NCI-H1105 treated with DMSO at 0.1 percent for 48 hours (cell line): ENCODE measurements at places on chromosomes 3 and 15.

- DNase-seq: peak; percentile 14
Observed at GRCh38 chr3:97417-98258, 98.9 kb upstream of the CHL1 start.

GRCh38 chr3:102265720-102266119 is 169.1 kb upstream of the ZPLD1 start:
- DNase-seq: no peak

DNA sequence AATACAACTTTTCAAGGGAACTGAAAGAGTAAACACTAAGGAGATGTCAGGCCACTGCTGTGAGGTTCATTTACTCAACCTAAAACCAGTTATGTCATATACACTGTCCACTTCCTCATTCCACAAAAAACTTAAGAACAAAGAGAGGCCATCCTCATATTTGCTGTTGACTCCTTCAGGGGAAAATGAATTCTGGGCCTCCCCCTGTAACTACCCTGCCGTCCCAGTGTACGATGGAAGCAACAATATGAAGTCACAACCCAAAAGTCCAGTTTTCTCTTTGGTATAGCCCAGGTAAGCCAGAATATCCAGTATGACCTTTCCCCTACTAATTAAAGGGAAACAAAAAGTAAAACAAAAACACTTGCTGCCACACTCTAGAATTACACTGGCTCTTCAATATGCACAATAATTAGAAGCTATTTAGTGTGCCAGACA is 16.2 kb downstream of the CEP152 start:
- peak; percentile 19 for DNase-seq

DNA sequence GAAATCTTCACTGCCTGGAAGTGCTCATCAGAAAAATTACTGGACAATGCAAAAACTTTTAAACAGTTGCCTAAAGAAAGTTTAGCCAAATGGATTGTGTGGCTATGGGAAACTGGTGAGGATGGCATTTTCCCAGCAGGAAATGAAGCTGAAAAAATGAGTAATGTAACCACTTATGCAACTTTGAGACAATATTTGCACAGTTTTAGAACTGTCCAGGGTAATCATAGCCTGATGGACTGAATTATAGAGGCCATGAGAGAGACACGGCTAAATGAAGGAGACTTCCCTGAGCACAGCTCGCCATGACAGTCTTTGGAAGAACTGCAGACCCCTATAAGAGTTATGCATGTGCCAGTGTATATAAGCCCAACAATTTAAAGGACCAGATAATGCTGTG is 881.5 kb downstream of the VGLL3 start:
- no peak for DNase-seq

- DNase-seq: no peak
Observed at GRCh38 chr3:116870379-116870778, 160.8 kb downstream of the TUSC7 start.

GRCh38 chr3:106566277-106566676 is 697.5 kb upstream of the CBLB start:
- DNase-seq: no peak

- DNase-seq: no peak
Observed at GRCh38 chr15:77052556-77052955, 18.4 kb downstream of the TSPAN3 start.

GRCh38 chr15:68608206-68608843 is 29.5 kb downstream of the CORO2B start:
- no peak for DNase-seq

DNA sequence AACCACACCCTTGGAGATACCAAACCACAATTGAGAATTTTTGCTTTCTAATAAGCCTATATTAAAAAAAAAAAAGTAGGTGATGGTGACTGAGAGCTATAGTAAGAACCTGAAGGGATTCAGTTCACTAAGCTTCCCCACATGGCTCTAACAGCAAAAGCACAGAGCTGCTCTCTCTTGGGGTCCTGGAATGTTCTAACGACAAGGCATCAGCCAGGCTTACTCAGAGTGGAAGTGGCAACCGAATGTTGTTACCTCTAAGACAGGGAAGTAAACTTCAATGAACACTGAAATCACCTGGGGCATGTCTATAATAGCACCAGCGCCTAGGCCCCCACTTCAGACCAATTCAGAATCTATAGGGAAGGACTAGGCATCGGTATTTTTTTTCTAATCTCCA is 397.7 kb downstream of the MAGI1 start:
- DNase-seq: no peak

GRCh38 chr15:80996247-80996646 is 4.5 kb upstream of the TLNRD1 start:
- peak; percentile 3 for DNase-seq

GRCh38 chr3:3600665-3601340 is 198.4 kb upstream of the LRRN1 start:
- no peak for DNase-seq

DNA sequence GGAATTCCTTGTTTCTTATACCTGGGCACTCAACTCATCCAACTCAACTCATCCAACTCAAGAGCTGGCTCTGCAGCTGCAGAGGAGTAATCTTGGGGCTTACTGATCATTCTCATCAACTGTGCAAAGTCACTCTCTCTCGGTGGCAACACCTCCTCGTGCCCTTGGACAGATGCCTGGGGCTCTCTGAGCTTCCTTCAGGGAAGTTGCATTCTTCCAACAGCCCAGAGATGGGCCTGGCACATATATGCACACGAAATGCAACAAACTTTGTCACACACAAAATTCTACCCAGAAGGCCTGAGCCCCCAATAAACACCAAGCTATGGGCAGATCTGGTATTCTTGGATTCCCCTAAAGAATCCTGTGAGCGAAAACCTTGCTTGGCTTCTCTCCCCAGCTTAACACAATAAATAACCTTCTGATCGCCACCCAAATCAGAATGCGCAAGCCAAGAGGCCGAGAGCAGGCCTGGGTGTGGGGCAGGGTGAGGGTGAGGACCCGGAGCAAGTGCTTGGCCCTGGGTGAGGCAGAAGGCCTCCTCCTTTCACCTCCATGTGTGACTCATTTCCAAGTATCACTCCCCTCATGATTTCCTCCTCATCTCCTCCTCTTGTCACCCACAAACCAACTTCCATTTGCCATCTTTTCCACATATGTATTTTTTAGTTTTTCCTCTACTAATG is 15.4 kb downstream of the TGM5 start:
- no peak for DNase-seq

- DNase-seq: no peak
Observed at GRCh38 chr3:153414982-153415381, 253.0 kb downstream of the RAP2B start.

GRCh38 chr3:71121429-71122167 is 461.9 kb downstream of the FOXP1 start:
- DNase-seq: no peak

DNA sequence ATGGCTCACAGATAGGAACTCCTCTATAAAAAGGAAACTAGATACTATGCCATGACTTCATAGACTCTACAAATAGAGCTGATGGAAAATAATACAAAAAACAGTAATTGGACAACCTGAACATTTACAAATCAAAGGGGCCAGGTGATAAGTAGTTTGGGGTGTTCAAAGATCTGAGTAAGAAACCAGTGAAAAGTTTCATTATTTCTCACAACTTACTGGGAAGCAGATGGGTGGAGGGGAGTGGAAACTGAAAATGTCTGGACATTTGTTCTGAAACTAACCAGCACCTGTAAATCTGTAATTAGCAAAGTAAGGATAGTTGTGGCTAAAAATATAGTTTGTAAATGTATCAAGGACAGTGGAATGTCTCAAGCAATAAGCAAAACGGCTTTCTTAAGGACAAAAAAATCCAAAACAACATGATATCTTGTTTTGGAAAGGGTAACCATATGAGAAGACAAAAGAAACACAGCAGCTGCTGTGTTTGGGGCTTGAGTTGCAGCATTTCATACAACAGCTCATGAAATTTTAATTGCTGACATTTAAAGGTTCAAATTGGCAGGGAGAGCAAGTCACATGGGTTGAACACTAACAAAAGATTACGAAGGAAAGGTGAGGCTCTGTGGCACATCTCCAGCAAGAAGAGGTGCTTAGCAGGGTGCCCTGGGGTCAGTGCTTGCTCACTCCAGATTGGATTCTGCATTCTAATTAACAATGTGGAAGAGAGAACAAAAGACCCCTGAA is 26.8 kb upstream of the THBS1 start:
- DNase-seq: peak; percentile 92

GRCh38 chr3:195886181-195887141 is 21.9 kb downstream of the TNK2 start:
- DNase-seq: no peak

- no peak for DNase-seq
Observed at GRCh38 chr3:93843981-93844380, 129.7 kb downstream of the PROS1 start.

GRCh38 chr15:59396211-59396610 is 23.5 kb upstream of the MYO1E start:
- DNase-seq: no peak

GRCh38 chr3:157611536-157612076 is 108.4 kb upstream of the VEPH1 start:
- no peak for DNase-seq

DNA sequence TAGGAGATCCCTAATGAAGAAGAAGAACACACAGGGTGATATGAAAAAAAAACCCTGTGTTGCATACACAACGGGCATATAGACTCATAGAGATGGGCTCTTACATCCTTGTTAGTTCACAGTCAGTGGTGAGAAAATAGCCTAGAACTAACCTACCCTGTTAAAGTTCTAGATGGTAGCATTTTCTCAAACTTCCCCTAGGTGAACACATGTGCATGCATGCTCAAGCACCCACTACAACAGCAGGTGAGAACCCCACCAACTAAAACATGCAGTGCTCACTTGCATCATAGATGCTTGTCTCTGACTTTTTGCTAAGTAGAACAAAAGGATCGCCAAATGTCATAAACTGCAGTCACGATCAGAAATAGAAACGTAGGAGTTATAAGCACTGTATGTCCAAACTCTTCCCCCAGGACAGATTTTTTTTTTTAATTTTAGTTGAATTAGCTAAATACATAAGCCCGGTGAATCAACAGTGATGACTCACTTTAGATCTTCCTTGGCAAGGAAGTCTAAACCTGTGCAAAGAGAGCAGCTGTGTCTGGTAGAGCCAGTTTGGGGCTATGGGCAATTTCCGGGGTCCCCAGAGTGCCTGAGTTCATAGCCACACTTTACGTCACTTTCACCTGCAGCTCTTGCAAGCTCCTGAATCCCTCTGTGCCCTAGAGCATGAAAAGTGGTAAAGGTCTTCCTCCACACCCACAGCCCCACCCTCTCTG is 96.2 kb upstream of the SEMA6D start:
- DNase-seq: no peak

DNA sequence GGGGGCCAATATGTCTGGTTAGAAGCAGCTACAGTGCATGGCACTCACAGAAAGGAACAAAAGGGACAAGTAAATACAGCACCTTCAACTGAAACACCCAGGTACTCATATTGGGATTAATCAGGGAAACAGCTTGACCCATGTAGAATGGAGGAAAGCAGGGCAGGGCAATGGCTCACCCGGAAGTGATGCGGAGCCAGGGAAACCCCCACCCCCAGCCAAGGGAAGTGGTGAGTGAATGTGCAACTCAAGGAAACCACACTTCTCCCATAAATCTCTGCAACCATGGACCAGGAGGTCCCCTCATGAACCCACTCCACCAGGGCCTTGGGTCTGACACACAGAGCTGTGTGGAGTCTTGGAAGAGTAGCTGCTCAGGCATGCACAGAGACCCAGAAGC is 117.1 kb downstream of the MTHFS start:
- no peak for DNase-seq

- DNase-seq: no peak
Observed at GRCh38 chr3:144381607-144382006, 410.0 kb downstream of the DIPK2A start.

DNA sequence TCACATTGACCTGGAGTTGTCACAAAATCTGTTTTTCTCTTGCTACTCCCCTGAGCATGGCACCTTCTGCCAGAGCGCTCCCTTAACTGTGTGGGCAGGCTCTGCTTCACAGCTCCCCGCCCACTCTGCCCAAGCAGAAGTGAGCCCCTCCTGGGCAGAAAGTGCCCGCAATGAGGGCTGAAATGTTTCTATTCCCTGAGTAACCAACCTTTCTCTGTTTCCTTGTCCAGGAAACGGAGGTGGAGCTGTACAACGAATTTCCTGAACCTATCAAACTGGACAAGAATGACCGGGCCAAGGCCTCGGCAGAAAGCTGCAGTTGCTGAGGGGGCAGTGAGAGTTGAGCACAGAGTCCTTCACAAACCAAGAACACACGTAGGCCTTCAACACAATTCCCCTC is 66.3 kb upstream of the ACAD9 start:
- no peak for DNase-seq

GRCh38 chr3:90015688-90016356 is 908.4 kb downstream of the EPHA3 start:
- no peak for DNase-seq

DNA sequence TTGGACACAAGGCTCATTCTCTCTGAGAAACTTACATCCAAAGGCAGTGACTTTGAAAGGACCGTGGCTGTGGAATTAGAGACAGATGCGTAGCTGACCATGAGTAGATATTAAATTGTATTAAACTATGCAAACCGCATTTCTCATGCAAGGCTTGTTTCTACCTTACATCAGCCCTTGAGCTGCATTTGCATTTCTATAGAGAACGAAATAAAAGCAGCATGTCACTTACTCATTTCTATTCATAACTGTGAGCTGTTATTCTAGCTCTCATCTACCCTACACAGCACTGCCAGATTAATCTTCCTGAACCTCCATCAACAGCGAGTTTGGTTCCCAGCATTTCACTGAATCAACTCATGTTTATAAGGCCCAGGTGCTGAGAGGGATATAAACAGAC is 72.3 kb downstream of the THSD4 start:
- no peak for DNase-seq

GRCh38 chr3:17579289-17580031 is 163.0 kb downstream of the TBC1D5 start:
- DNase-seq: no peak
